Lower lobe of right lung (tissue), 2 donors: ENCODE measurements at places on chromosomes 3 and 15. TPM values are rescaled to one million over a fixed set of nuclear protein-coding genes. Genes with fewer than 3 reads are reported as not detected.

GOLGA8N gene
- 14.3 TPM for total RNA-seq

SKOR1 gene
- total RNA-seq: 0.41 TPM

PRR20G gene
- total RNA-seq: not detected

GPR62 gene
- total RNA-seq: not detected

SLC22A13 gene
- 0.32 TPM for total RNA-seq

GRCh38 chr3:102400142-102400541 is 34.7 kb upstream of the ZPLD1 start:
- no peak for DNase-seq

DNA sequence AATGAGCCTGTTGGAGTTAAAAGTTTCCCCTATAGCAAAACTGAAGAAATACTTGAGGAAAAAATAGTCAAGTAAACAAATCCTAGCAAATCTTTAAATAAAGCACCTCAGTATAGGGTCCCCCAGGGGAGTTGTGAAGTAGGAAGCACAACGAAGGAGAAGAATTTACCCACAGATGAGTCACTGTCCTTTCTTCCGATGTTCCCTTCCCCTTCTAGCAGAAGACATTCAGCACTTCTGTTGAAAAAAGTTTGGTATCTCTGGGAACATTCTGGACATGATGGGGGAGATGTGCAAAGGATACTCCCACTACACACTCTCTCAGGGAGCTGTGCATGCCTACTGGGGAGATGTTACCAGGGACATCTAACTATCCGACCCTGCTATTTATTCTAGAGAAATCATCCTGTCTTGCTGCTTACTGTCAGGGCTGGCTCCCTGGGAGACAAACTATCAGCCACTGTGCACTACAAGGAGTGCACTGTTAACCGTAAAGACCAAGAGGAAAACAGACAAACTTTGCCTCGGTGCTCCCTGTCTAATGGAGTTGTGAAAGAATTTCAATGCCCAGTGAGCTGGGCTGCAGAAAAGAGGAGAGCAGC is 93.8 kb downstream of the RFTN1 start:
- DNase-seq: no peak

- DNase-seq: no peak
These were observed 106.4 kb downstream of the TUSC7 start for GRCh38 chr3:116815831-116816588.

DNA sequence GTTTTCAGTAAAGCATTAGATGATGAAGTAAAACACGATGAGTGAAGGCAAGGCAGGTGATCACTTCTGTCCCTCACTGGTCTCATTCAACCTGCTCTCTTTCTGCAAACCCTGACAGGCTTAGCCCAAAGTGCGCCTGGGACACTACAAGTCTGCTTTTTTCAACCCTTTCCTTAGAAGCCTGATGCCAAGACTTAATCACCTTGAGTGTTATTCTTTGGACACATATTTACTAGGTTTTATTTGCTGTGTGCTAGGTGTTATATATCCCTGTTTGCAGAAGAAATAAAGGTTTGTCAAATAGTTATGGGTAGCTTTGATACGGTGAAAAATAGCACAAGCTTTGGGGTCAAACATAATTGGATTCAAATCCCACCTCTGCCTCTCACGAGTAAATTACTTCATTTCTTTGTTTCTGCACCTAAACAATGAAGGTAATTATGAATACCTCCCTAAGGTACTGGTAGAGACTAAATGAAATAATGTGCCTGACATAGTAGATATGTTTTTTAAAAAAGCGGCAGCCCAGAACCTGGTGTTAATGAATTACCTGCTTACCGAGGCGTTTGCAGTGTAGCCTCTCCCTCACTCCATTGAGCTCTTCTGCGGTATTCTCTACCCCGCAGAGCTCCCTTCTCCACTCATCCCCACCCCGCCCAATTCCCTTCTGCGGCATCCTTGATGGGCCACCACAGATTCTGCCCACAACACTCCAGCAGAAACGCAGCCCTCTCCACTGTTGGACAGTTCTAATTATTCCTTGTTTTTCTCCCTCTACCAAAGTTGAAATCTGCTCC is 269.0 kb upstream of the TPM1 start:
- DNase-seq: no peak

GRCh38 chr15:69834761-69835160 is 263.0 kb downstream of the TLE3 start:
- no peak for DNase-seq

DNA sequence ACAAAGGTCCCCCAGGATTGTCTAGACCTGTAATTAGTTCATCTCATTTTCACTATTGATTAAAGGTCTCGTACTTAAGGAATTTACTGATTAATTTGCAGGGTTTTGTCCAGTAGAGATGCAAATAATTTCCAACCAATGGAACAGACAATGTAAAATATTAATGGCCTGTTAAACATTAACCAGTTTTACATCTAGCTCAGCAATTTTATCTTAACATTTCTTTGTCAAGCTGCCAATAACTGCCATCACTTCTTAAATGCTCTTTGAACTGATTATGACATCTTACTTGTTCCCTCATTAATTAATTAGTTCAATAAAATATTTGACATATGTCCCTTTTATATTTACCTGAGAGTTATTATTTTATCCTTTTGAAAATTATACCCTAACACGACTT is 9.4 kb upstream of the STRIT1 start:
- DNase-seq: no peak

- peak; percentile 51 for DNase-seq
These were observed 29.3 kb upstream of the ST3GAL6 start for GRCh38 chr3:98733812-98734281.

GRCh38 chr3:139388821-139389551 is 461 bp downstream of the COPB2 start:
- no peak for DNase-seq
